HuH-7.5 (cell line): ENCODE measurements at places on chromosomes 5 and 9.
A peak's percentile ranks its signal among the peaks of the same experiment; 100 is the strongest.

GRCh38 chr5:2299388-2300220, 416.9 kb upstream of the IRX4 start:
- DNase-seq: no peak

- no peak for DNase-seq
These were observed 221.6 kb downstream of the ACTL7B start for GRCh38 chr9:108634204-108634603.

DNA sequence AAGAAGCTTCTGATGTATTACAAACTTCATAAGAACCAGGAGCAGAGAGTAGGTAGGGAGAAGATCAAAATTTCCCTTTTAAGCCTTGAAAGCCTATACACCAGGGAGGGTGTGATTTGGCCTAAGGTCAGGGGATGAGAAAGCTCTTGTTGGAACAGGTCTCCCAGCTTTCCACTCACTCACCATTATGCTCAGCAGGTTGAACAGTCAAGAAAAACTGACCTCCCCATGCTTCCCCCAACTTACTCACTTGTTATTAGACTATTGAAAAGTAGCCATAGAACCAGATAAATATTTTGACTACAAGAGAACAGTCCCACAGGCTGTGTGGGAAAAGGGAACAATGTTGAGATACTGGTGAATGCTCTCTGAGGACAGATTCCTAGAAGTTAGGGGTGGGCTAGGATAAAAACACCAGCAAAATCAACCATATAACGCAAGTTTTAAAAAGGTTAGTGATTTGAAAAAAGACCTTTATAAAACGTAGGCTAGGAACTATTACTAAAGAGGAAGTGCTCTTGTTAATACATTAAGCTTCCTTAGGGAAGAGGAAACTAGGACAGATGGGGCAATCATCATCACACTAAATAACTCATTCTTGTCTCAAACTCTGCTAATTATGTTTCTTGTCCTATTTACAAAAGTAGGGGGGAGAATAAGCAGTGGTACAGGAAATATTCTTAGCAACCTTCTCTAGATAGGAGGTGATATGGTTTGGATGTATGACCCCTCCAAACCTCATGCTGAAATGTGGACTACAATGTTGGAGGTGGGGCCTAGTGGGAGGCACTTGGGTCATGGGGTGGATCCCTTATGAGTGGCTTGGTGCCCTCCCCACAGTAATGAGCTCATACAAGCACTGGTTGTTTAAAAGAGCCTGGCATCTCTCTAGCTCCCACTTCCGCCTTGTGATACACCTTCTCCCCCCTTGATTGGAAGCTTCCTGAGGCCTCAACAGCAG, 31.0 kb downstream of the PCDHGC5 start:
- no peak for DNase-seq

- no peak for DNase-seq
These were observed 287.0 kb upstream of the TMEM161B start for GRCh38 chr5:88555674-88556073.

GRCh38 chr9:131291795-131292315, 2.3 kb downstream of the PLPP7 start:
- DNase-seq: no peak

DNA sequence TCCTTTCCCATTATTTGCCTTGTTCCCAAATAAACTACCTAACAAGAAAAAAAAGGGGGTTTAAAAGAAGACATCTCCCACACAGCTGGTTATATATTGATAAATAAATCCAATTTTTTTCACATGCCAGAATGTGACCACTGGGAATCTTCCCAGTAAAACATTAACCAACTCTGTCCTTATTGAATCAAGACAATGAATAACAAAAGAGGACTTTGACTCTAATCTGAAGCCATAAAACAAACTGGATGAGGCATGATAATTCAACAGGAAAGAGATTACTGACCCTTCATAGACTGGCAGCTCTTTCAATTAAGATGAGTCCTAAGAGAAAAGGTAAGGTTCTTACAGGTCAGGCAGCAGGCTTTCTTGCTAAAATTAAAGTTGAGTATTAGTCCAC, 165.8 kb upstream of the CDH6 start:
- no peak for DNase-seq

DNA sequence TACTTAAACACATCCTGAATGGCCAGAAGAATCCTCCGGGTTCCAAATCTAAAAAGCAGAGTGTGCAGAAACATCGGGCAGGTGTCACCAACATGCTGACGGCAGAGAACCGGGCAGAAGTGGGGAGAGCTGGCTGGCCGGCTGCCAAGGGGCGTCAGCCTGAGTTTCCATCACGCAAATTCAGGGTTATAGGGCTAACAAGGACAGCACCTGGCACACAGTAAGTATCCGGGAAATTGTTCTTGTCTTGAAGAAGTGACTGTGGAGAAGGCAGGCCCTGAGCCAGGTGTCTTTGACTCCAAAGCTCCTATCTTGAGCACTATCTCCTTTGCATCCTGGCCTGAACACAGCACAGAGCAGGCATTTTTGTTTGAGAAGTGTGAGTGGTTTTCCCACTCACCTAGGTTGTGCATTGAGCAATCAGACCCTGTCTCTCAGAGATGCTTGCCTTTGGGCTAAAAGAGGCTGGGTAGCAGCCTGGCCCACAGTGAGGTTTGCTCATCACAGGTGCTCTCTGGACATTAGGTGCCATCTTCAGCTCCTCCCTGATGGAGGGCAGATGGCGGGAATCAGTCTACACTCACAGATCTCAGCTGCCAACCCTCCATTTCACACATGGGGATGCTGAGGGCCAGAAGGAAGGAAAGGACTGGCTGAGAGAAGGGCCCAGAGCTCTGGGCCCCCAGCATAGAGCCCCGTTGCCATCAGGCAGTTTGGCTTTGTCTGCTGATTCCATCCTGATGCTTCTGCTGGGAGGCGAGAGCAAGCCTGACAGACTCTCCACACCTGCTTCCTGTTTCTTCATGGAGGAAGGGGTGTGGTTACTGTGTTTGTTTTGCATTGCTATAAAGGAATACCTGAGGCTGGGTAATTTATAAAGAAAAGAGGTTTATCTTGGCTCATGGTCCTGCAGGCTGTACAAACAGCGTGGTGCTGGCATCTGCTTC, 52.8 kb downstream of the WHRN start:
- no peak for DNase-seq

- DNase-seq: no peak
These were observed 1.6 kb upstream of the TMED9 start for GRCh38 chr5:177590406-177590805.

GRCh38 chr9:136100700-136101614, 5.9 kb upstream of the NACC2 start:
- DNase-seq: peak; percentile 66

- DNase-seq: no peak
These were observed 866.1 kb downstream of the TLE4 start for GRCh38 chr9:80437825-80438224.

- DNase-seq: no peak
These were observed 68.2 kb upstream of the TNFAIP8 start for GRCh38 chr5:119287547-119288111.

DNA sequence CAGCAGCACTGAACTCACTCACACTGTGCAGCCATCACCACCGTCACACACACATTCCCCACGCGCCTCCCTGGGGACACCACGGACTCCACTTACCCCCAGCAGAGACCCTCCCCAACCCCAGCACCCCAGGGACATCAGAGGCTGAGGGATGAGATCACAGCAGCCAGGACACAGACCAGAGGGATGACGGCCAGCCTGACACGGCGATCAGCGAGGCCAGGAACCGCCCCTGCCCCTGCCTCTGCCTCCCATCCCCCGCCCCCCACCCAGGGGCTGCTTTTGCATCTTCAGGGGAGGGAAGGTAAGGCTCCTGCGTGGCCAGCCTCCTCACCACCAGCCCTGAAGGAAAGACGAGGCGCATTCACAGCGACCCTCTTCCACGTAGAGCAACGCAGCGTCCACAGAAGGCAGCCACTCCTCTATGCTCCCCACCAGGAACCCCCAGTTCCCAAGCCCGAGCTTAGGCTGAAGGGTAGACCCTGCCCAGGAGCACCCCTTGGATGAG, 104.5 kb downstream of the VAV2 start:
- no peak for DNase-seq

GRCh38 chr9:71901695-71902597, 9.0 kb downstream of the ABHD17B start:
- DNase-seq: no peak

- DNase-seq: no peak
These were observed 27.0 kb downstream of the AQP7 start for GRCh38 chr9:33375238-33375840.

- no peak for DNase-seq
These were observed 19.3 kb upstream of the GRAMD2B start for GRCh38 chr5:126403876-126404275.

- DNase-seq: no peak
These were observed 140.2 kb upstream of the BRINP1 start for GRCh38 chr9:119509291-119509905.

DNA sequence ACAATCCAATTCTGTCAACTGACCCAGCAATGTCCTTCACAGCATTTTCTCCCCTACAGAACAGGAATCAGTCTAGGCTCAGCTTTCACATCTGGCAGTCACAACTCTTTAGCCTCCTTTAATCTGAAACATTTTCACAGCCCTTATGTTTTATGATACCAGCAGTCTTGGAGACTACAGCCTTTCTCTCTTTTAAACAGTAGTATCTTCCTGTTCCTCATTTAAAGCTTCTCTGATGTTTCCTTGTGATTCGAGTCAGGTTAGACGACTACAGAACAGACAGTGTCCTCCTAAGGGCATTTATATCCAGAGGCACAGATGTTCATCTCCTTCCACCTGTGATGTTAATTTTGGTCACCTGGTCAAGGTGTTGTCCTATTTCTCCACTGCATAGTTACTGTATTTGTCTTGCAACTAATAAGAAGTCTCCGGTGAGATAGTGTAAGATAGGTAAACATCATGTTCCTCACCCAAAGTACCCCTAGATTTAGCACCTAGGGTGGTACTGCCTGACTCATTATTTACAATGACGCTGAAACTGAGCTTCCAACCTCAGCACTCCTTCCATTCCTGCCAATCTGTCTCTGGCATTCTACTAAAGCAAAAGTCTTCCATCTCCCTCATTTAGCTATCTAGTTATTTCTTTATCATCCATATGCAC, 20.7 kb downstream of the TTC39B start:
- DNase-seq: no peak

- DNase-seq: no peak
These were observed 545.2 kb upstream of the ACO1 start for GRCh38 chr9:31839273-31839672.
